ENCODE measurements at places on chromosomes 11 and 22. TPM values are rescaled to one million over a fixed set of nuclear protein-coding genes. Genes with fewer than 3 reads are reported as not detected.

GRCh38 chr22:25090225-25090890 lies 109.3 kb upstream of the CRYBB3 start:
- no peak for DNase-seq

DNA sequence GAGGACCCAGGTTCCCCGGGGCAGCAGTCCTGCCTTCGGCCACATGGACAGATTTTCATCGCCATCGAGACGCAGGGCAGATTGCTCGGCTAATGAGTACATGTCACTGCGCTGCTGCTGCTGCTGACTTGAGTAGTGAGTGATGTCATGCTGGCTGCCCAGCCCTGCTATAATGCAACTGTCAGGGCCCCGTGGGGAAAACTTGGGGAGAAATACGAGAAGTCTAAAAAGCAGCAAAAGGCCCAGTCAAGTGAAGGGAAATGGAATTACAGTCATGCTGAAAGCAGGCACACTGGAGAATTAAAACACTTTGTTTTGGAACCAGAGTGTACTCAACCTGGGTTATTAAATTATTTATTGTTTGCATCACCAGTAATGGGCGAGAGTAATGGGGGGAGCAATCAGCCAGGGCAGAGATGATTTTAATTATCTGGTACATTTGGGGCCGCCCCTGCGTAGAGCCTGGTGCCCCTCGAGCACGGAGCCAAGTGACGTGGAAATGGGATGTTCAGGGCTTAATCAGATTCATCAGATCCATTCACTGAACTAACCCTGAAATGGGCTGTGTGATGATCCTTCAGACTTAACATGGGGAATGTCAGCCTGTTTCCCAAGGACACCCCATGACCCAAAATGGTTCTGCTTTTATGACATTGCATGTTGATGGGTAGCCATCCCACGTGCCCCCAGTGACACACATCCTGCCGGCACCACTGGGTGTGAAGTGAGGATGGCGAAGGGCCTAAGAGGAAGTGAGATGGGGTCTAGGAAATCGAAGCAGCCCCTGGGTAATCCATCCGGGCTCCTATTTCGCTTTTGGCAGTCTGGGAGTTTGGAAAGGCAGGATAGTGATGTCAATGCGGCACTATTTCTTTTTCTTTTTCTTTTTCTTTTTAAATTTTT lies 241.6 kb upstream of the CADM1 start:
- DNase-seq: no peak

DNA sequence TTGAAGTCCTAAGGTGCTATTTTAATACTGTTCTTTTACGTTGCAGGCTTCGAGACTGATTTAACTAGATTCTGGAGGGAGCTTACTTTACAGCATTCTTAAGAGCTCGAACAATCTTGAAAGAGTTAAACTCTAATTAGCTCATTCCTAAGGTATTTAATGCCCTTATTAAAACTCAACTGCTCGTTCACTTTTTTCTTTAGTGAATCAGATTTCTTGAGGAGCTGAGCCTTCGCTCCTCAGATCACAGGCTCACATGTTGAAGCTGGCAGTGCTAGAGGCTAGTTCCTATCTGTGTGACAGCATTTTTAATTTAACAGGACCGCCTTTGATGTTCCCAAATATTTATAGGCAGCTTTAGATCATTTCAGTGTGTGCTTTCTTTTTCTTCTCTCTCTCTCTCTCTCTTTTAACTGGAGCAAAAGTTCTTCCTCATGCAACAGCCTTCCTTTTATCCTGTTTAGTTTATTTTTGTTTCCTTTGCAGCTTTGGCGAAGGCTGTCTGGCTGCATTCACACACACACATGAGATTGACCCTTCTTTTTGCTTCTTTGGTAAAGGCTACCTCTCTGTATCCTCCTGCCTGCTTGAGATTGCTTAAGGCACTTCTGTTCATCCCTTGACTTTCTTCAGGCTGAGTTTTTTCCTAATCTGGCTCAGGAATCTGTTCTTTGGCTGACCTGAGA lies 21.0 kb downstream of the ZNRF3 start:
- DNase-seq: no peak

DNA sequence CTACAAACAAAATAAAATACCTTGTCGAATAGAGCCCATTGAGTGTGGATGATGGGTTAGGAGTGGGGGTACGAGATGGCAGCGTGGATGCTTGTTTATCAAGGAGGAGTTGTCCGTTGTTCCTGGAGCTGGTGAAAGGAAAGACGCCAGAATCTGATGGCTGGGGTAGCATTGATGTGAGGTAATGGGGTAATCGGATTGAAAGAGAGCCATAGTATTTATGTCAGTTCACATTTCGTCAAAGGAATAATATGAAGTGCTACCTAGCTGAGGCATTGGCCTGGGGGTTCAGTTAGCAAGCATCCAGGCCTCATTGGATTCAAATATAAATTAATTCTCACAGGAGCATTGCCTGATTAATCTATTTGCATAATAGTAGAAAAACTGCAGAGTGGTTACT lies 16.9 kb upstream of the DBX1 start:
- DNase-seq: no peak

DNA sequence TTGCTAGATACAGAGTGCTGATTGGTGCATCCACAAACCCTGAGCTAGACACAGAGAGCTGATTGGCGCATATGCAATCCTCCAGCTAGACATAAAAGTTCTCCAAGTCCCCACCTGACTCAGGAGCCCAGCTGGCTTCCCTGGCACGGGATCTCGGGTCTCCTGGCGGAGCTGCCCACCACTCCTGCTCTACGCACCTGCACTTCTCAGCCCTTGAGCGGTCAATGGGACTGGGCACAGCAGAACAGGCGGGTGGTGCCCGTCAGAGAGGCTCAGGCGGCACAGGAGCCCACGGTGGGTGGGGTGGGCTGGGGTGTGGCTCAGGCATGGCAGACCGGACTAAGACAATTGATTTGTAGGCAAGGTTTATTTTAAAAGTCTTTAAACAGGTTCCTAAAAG lies 1365.5 kb downstream of the FAM181B start:
- DNase-seq: no peak

DNA sequence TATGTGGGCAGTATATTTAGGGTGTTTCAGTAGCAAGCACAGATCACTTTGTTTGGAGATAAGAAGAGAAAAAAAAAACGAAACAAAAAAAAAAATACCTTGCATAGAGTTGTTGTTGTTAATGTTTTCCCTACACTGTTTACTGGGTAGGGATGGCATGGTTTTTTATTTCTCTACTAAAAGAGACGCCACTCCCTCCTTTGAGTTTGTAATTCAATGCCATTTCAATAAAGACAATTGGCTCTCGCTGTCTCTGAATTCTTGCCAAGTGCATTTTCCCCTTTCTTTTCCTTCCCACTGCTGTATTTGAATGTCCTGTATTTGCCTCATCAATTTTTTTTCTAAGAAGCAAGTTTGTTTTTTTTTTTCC lies 213.9 kb upstream of the UBASH3B start:
- no peak for DNase-seq

DNA sequence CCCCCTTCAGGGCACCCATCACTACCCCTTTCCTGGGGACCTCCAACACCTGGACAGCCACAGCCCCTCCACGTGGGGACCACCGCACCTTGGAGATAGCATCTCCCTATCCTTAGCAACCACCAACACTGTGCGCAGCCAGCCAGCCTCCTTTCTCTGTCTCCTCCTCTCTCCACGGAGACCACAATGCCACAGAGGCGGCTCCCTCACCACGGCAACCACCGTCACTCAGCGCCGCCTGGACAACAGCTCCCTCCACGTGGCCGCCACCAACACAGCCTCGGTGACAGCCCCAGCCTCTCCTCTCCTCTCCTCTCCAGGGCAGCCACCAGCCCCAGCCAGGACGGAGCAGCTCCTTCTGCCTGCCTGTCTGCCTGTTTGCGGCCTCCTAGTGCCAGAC lies 10.5 kb downstream of the ELFN2 start:
- DNase-seq: no peak

DNA sequence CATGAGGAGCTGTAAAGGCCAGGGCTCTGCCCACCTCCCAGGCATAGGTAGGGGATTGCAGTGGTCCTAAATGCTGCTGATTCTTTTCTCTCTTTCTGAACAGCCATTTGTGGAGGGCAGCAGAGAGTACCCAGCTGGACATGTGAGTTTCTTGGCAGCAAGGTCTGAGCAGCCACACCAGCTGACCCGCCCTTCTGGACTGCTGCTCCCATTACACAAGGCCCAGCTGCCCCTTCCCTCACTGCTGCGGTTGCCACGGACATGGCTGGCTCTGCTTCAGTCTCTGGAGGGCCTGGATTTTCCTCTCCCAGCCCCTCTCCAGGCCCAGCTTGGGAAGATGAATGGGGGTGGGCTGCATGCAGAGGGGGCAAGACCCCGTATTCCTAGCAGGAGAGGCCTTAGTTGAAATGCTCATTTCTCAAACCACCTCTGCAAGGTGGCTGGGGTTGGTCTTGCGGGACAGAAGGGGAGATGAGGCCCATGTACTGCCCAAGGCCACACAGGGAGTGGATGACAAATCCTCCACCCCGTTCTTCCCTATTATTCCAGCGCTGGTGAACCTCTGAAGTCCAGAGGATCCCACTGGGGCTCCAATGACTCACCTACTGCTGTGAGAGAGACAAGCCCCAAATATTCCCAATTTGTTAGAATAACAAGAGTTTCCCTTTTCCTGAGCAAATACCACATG lies 4.6 kb downstream of the LGALS12 start:
- no peak for DNase-seq

GRCh38 chr11:10382518-10382917 lies 72.5 kb upstream of the AMPD3 start:
- no peak for DNase-seq

DNA sequence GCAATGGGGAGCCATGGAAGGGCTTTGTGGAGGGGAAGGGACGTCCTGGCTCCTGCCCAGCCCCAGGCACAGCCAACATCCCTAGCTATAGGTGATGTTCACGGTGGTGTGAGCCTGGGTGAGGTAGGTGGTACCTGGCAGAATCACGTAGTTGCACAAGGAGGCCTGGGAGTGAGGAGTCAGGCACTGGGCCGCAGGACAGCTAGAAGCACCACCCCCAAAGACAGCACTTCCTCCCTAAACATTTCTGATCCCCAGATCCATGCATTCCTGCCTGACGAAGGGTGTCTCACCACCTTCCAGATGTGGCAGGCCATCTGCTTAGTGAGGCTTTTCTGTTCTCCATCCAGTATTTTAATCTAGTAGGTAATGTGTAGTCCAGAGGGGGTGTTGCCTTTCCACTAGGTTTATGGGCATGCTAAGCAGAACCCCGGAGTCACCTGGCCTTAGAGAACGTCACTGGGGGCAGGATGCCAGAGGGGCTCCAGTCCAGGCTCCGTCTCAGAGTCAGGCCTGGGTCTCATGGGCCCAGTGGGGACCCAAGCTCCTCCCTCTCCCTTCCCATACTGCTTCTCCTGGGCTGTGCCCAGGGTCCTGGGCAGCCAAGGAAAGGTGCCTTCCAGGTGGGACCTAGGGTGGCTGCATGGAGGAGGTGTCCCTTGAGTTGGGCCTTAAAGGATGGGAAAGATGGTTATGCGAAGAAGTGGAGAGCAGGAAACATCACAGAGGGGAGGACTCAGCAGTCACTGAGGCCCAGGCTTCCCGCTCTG lies 56.2 kb downstream of the OTOG start:
- no peak for DNase-seq

DNA sequence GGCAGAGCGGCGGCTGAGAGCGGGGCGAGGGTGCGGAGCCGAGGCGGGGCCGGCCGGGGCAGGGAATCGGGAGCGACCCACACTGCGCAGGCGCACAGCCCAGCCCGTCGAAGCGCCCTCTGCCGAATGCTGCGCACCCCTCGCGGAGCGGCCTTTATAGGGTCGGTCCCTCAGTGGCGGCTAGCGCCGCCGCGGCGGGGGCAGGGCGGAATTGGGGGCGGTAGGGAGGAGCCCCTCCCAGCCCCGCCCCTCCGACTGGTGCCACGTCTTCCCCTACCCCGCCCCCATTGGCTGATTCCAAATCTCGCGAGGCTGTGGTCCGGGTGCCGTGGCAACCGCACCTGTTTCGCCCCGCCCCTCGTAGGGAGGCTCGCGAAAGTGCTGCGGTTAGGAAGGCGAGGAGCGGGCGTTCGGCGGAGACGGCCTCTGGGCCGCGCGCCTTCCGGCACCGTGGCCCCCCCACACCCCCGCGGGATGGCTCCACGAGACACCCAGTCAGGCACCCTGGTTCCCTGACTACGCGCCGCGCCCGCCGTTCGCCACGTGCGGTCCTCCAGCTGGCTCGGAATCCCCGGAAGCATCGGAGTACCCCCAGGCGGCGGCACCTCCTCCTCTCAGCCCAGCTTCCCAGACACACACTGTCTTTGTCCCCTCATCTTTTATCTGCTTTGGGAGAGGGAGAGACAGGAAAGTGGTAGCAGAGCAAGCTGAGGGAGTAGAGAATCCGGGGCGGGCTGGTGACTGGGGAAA lies at the start of gene EHD1:
TSS of gene EHD1 (minus strand) at position 128 of the 750 bp plus-strand sequence. CDS start 157 bp downstream, outside the sequence.
- DNase-seq: peak; percentile 100

- DNase-seq: no peak
These were observed 444 bp downstream of the CWF19L2 start for GRCh38 chr11:107457205-107457557.

GRCh38 chr11:123859731-123860130 lies 25.7 kb downstream of the TMEM225 start:
- DNase-seq: no peak

GRCh38 chr22:22148905-22149304 lies 95.7 kb upstream of the VPREB1 start:
- no peak for DNase-seq

DNA sequence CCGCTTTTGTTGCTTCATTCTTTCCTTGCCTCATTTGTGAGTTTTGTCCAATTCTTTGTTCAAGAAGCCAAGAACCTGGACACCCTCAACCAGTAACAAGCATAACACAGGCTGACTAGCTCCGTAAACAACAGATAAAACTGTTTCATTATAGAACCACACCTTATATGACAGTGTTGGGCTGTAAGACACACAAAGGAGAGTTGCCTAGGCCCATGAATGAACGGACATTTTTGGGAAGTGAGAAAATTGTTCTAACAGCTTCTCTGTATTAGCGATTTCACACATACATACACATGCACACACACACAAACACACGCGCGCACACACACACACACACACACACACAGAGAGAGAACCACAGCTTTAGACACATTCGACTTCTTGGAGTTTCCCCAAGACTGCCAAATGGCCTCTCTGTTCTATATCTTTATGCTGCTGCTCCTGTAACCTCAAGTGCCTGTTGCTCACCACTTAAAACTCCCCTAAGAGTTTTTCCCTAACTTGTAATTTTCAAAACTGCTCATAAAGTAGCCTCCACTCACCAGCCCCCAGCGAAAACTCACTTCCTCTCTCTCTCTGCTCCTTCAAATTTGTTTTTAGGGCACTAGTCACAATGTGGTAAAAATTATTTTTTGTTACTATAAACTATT lies 35.9 kb downstream of the CTSC start:
- no peak for DNase-seq

- no peak for DNase-seq
These were observed 20.4 kb upstream of the L3MBTL2 start for GRCh38 chr22:41184679-41185078.

Gene OR51B2
- total RNA-seq: not detected

Gene CHRDL2
- 0.82 TPM for total RNA-seq

Gene RFPL2
- total RNA-seq: not detected

Gene MPEG1
- total RNA-seq: 1.2 TPM

Gene TSGA10IP
- not detected for total RNA-seq

Gene KCTD14
- 13.1 TPM for total RNA-seq

Gene VPREB3
- not detected for total RNA-seq

Gene OR2D2
- total RNA-seq: not detected

Gene RGL4
- 0.50 TPM for total RNA-seq

Gene NXPE1
- 0.09 TPM for total RNA-seq

Data from pancreas (tissue), 10 donors.